ENCODE measurements at places on chromosomes 3 and 15.
A peak's percentile ranks its signal among the peaks of the same experiment; 100 is the strongest.

GRCh38 chr3:16174389-16174788 lies at the start of gene GALNT15:
GALNT15 (plus strand) TSS chr3:16174680; CDS start chr3:16175152, 472 bp downstream.
- DNase-seq: peak; percentile 61

DNA sequence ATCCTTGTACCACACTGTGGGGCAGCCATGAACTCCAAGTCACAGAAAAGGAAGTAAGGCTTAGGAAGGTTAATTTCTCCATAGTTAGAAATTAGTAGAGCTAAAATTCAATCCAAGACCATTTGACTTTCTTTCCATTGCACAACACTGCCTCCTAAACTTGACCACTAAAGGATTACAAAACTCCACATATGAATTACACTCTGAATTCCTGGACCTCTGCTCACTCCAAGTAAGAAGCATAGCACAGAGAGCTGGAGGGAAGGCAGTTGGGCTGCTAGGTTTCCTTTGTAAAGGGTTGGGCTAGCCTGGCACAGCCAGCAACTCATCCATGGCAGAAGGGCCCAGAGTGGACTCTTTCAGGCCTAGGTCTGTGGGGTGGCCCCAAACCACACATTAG lies 134.4 kb downstream of the MYLK start:
- DNase-seq: no peak

DNA sequence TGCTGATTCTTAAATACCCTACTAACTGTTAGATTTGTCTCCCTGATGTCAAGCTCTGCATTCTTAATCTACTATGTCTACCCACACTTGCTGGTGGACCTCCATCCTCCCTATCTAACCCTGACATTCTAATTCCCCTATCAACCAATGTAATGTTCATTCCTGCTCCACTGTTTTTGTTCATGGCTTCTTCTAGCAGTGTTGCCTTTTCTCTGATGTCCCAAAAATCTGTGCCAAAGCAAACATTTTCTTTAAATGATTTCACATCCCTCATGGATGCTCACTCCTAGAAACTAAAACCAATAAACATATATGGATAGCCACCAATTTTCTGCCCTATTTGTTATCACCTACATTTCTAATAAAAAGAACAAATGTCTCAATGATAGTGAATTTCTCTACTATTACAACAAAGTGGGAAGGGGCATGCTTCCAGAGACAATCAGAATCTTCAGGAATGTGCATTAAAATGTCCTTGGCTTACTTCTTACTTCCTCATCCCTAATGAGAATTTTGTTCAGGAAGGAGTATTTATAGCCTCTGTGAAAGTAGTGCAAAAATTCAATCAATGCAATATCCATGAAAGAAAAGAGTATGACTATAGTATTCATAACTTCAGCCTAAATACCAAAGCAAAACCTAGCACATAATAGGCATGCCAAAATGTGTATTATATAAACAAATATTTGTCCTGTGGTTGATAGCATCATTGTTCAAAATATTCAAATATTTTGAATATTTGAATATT lies 273.3 kb downstream of the ZNF385D start:
- no peak for DNase-seq

DNA sequence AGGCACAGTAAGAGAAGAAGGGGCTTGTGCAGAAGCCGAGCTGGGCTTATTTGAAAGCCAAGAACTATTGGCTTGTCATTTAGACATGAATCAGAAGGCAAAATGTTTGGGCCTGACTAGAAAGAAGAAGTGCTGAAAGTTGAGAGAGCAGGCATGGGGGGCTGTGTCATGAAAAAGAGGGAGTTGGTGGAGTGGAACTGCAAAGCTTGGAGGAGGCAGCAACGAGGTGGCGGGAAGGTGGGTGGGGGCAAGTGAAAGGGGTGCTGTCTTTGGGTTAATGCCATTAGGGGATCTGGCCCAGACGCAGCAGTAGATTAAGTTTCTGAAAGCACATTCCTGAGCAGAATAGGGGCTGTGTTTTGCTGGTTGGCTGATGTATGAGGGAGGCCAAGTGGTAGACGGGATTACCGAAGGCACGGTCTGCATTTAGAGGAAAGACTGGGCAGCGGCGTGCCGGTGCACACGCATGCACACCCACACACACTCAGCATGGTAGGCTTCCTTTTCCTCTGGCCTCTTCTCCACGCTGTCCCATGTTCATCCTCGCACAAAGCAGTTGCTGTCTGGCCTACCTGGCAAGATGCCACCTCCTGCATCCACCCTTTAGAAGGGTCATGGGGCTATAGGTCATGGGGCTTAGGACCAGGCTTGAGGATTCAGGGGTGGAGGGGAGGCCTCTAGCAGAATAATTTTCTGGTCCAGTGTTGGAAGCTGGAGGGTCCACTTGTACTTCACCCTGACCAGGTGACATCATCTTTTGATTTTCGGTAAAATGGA lies 43.0 kb downstream of the BOC start:
- peak; percentile 87 for DNase-seq

GRCh38 chr3:161796780-161797179 lies 300.2 kb downstream of the OTOL1 start:
- no peak for DNase-seq

DNA sequence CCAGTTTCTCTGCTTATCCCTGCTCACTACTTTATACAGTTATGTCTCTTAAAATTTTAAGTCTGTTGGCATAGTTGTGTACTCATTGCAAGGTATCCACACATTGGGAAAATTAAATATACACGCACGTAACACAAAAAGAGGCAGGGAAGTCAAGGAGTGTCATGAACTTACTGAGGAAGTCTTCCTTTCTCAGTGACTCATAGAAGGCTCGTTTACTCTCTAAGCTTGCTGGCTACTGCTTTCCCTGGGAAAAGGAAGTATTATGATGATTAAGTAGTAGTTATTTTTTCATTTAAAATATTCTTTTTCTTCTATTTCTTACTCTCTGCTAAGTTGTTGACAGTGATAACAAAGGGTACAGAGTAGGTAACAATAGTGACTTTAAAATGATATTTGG lies 287.3 kb downstream of the UBE2E2 start:
- DNase-seq: no peak

DNA sequence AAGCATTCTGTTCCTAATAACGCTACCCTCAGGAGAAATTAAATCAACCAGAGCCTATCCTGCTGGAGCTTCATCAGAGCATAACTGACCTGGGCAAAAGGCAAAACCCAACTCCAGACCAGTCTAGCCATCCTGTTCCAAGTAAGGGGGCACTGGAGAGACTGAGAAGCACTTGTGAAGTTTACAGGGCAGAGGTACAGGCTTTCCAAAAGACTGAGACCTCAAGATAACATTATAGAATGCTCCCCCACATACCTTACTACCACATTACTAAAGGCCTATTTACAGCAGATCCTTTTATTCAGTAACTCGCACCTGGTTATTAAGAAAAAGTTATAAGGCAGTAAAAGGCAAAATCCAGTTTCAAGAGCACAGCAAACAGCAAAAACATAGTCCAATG lies 35.5 kb downstream of the RFX7 start:
- no peak for DNase-seq

- DNase-seq: no peak
These were observed 12.0 kb downstream of the NFKBIZ start for GRCh38 chr3:101861212-101861788.

DNA sequence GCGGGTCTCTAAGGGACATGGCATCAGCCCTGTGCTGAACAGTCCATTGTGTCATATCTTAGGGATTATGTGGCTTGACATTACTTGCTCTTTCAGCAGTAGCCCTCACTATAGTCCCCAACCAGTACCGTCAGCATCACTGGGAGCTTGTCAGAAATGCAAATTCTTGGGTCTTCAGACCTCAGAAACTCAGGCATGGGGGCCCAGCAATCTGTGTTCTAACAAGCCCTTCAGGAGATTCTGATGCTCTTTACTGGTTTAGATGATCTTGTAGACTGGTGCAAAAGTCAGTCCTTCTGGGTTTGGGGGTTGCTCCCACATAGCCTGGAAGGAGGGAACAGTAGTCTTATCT lies 39.0 kb upstream of the TRAK1 start:
- DNase-seq: no peak

All from kidney (tissue), 22 donors.